GM20000 (cell line): ENCODE measurements at places on chromosomes 1 and 21.

DNA sequence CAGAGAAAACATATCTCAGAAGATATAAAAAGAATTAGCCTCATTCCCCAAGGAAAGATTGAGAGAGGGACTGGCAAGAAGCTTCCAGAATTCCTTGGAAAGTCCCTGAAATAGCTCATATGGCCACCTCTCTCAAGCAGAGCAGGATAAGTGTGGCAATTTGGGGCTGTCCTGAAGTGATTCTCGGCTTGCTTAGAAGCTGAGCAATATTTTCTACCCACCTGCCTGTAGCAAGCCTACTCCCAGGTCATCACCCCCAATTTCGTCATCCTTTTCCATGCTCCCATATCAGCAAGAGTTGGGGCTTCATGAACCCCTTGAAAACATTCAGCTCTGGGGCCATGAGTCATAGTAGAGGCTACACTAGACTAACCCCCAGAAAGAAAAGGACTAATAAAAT is 131.5 kb downstream of the PLPP3 start:
- DNase-seq = no peak

GRCh38 chr1:167912294-167912693 is 1.6 kb downstream of the ADCY10 start:
- DNase-seq = no peak

DNA sequence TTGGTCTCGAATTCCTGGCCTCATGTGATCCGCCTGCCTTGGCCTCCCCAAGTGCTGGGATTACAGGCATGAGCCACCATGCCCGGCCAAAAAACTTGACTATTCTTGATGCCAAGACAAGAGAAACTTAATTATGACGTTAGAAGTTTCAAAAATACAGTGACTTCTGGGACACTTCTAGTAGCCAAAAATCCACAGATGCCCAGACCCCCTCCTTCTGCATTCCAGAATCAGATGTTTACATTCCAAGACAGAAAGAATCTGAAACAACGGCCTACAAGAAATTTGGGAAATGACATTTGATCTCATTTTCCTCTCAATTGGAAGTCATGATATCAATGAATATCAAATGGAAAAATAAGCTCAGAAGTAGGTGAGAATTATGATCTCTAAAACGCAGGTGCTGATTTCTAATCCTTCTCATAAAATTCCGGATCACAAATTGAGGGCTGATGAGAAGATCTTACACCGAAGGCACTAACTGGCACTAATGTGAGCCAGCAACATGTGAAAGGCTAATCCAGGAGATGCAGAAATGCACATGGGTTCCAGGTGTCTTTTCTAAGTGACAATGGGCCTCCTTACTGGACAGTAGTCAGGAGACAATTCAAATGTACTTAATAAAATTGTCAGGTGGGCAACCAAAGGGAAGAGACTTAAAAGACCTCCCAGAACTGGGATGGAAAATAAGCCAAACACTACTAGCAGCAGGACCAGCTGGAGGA is 5.5 kb downstream of the RAB29 start:
- no peak for DNase-seq

GRCh38 chr1:221641811-221642210 is 100.1 kb downstream of the DUSP10 start:
- no peak for DNase-seq

GRCh38 chr21:39648879-39649278 is 36.1 kb downstream of the B3GALT5 start:
- DNase-seq = no peak

- DNase-seq = no peak
Observed at GRCh38 chr1:32714277-32714676, 11.7 kb upstream of the SYNC start.

GRCh38 chr1:113542221-113542701 is 151.9 kb downstream of the MAGI3 start:
- no peak for DNase-seq

- no peak for DNase-seq
Observed at GRCh38 chr1:110722807-110723206, 48.1 kb upstream of the KCNA3 start.

DNA sequence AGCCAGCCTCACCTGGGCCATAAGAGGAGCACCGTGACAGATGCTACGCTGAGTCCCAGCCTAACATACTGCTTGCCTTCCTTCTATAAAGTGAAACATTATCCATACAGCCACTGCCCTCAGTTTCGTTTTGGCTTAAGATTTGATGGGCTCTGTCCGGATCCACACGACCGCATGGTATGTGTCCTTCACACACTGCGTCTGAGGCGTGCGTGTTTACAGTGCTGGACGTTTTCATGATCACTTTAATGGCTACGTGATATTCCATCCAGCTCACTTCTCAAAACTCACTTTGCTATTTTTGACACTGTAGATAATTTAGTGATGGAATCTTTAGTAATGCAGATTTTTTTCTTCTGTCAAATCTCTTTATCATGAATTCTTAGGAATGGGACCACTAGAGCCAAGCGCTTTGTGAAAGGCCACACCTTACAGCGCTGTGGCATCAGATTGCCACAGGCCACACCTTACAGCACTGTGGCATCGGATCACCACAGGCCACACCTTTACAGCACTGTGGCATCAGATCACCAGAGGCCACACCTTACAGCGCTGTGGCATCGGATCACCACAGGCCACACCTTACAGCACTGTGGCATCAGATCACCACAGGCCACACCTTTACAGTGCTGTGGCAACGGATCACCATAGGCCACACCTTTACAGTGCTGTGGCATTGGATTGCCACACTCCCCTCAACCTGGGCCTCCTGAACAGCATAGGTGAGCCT is 47.1 kb downstream of the PRDM15 start:
- no peak for DNase-seq

GRCh38 chr1:15426492-15427279 is 11.6 kb upstream of the CTRC start:
- DNase-seq = no peak

- no peak for DNase-seq
Observed at GRCh38 chr1:72434070-72434469, 151.7 kb upstream of the NEGR1 start.
